ENCODE measurements at places on chromosomes 3 and 15. TPM values are rescaled to one million over a fixed set of nuclear protein-coding genes. Genes with fewer than 3 reads are reported as not detected.

ARHGEF3 gene
- total RNA-seq = 3.0 TPM

CPLX3 gene
- total RNA-seq = not detected

ZNF609 gene
- 11.3 TPM for total RNA-seq

TGM4 gene
- total RNA-seq = not detected

CLEC3B gene
- 45.4 TPM for total RNA-seq

TGM5 gene
- total RNA-seq = not detected

TMEM207 gene
- total RNA-seq = not detected

FES gene
- total RNA-seq = 7.5 TPM

NLGN1 gene
- total RNA-seq = 20.1 TPM

- no peak for DNase-seq
These were observed 56.1 kb downstream of the OSTN start for GRCh38 chr3:191255156-191255555.

DNA sequence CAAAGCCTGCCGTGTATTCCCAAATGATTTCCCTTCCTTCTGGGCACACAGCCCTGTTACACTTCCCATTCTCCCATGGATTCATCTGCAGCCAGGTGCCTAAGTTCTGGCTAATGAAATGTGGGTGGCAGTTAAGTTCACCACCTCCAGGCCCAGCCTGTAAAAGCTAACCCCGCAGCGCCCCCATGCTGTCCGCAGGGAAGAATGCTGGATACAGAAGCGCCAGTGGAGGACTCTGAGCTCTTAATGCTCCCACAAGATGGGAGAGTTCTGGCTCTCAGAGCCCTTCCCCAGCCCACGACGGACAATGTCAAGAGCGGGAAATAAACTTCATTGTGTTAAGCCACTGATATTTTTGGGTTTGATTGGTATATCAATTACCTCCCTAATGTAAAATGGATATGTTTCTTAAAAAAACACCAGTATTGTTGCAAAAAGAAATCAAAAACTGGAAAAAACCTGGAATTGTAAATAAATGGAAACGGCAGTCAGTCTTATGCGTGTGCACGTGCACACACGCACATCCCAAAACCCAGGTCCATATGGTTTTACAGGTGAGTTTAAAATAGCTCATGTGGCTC lies 37.7 kb upstream of the FGD5 start:
- DNase-seq = peak; percentile 71

DNA sequence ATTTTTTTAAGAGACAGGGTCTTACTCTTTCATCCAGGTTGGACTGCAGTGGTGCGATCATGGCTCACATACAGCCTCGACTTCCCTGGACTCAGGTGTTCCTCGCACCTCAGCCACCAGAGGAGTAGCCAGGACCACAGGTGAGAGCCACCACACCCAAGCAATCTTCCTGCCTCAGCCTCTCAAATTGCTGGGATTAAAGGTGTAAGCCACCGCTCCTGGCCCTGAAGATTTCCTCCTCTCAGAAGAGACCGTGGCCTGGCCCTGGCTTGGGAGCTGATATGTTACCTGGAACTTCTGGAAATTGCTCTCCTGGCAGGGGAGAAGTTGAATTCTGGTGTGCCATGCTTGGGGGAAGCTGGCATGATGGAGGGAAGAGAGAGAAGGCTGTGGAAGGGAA lies 36.2 kb downstream of the PPCDC start:
- no peak for DNase-seq

- DNase-seq = no peak
These were observed 15.2 kb downstream of the RFTN1 start for GRCh38 chr3:16498130-16498890.

- peak; percentile 28 for DNase-seq
These were observed 353.0 kb downstream of the MAGI1 start for GRCh38 chr3:65685621-65686235.

DNA sequence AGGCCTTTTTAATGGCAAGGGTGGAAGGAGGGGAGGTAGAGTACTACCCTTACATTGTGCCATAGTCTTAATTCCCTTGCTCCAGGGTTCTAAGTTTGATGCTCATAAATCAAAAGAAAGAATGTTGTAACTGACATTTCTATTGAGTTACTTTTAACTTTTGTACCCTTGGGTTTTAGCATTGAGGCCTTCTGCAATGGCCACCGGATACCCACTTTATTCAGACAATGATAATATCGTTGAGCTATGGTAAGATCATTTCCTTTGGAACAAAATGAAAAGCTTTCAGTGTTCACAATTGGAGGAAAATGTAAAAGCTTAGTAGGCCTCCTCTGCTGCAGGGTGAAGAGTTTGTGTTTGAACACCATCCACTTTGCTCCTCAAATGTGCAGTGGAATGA lies 16.8 kb downstream of the CGNL1 start:
- no peak for DNase-seq

DNA sequence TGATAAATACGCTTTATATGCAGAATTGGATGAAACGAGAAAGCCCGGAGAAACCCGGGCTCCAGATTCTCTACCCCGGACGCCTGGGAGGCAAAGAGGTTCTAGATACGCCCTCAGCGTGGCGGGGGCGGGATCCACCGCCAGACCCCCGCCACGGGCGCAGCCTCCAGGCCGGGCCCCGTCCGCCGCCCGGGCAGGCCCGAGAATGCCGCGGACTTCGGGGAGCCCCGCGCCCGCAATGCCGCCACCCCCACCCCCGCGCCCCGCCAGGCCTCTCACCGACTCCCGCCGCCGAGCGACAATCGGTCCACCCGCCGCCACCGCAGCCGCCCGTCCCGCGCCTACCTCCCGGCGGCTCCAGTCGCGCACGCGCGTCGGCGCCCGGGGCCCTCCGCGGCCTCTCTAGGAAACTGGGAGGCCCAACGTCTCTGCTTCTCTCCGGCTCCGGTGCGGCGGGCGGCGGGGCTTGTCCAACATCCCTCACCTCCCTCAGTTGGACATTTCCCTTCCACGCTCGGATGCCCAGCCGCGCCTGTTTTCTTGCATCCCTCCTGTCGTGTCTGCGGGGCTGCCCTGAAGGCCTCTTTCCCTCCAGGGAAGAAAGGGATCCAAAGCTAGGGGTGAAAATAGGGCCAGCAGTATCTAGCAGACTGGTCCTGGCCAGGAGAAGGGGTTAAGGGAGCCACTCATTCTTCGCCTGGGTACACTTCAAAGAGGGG lies at the start of gene ZNF445:
Gene ZNF445 (minus strand): TSS at position 359 of the 719 bp plus-strand sequence. CDS start 22,121 bp downstream, outside the sequence.
- DNase-seq = peak; percentile 92

DNA sequence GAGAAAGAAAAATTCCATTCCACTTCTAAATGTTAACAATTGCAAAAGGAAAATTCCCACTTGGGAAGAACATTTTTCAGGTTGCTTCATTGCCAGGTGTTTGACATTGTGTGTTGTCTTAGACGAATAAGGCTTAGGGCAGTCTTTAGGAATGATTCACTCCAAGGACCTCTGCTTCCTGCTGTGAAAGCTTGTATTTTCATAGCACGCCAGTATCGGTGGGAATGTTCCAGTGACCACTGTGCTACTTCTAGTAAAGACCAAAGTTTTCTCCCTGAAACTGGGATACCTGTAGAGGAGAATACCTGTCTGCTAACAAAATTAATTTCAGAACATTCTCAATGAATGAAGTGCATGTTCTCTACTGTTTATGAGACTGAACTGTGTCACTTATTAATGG lies 64.1 kb downstream of the CDIN1 start:
- DNase-seq = no peak

- no peak for DNase-seq
These were observed 138.3 kb downstream of the SQOR start for GRCh38 chr15:45773149-45773548.

GRCh38 chr3:170551252-170551651 lies 34.6 kb downstream of the SLC7A14 start:
- DNase-seq = no peak

DNA sequence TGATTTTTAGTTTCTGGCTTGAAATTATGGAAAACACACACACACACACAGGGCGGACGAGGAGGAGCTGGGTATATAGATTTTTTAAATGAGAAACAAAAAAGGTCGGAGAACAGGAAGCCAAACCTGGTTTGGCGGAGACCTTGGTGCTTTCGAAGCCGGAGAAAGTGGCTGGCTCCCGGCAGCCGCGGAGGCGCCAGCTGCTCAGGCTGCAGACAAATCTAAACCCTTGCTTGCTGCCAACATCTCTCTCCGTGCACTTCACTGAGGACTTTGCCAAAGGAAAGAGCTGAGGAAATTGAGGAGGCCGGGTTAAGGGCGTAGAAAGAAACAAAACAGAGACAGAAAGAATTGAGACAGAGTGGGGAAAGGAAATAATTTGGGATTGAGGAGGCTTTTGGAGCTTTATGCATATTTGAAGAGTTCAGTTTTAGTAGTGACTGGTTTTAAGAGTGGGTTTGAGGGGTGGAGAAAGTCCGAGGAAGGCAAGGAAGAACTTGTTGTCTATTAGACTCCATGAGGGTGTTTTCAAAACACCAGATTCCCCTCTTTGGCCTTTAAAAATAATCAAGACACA lies 2.2 kb downstream of the ZIC1 start:
- DNase-seq = peak; percentile 84

- DNase-seq = no peak
These were observed 28.5 kb upstream of the APOD start for GRCh38 chr3:195612075-195612800.

- peak; percentile 50 for DNase-seq
These were observed 68.2 kb downstream of the AAGAB start for GRCh38 chr15:67186226-67186649.

GRCh38 chr15:69593981-69594966 lies 141.7 kb downstream of the RPLP1 start:
- DNase-seq = peak; percentile 49

DNA sequence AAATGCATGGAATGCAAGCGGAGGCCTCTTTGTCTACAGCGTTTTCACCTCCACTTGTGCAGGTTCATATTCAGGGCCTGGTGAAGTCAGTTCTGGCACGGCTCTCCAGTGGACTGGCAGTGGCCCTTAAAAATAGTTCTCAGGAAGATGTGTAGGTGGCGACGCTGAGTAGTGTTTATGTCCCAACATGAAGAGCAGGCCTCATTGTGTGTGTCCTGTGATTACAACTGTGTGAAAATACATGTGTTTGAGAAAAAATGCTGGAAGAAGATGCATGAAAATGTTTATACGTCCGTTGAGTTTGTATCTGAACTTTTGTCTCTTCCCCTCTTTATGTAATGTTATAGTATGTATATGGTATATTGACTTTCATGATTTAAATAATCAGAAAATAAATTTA lies 7.2 kb downstream of the LIPC start:
- peak; percentile 77 for DNase-seq

- no peak for DNase-seq
These were observed 52.6 kb upstream of the CCR2 start for GRCh38 chr3:46301122-46301835.

GRCh38 chr3:55441499-55441898 lies 45.6 kb downstream of the WNT5A start:
- no peak for DNase-seq

- peak; percentile 75 for DNase-seq
These were observed 69.5 kb downstream of the C3orf38 start for GRCh38 chr3:88219138-88219792.

GRCh38 chr3:195856410-195857084 lies 44.8 kb upstream of the MUC4 start:
- no peak for DNase-seq

DNA sequence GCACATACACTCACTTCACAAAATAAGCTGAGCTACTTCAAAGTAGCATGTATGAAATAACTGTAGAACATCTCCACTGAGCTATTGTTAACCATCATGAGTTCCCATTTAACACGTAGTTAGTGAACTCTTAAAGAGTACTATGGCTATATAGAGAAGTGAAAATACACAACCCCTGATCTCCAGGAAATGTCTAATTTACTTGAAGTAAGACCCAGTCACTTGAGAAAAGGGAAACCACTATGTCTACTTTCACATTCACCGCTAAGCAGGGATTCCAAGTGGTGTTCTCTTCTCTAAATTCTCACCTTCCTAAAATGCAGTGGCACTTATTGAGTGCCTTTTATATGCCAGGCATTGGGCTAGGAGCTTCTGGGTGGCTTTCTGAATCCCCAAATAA lies 35.0 kb upstream of the COLQ start:
- no peak for DNase-seq

- DNase-seq = peak; percentile 54
These were observed 67.6 kb downstream of the NOX5 start for GRCh38 chr15:69082021-69082502.

GRCh38 chr3:98574132-98574531 lies 19.3 kb downstream of the CPOX start:
- DNase-seq = no peak

DNA sequence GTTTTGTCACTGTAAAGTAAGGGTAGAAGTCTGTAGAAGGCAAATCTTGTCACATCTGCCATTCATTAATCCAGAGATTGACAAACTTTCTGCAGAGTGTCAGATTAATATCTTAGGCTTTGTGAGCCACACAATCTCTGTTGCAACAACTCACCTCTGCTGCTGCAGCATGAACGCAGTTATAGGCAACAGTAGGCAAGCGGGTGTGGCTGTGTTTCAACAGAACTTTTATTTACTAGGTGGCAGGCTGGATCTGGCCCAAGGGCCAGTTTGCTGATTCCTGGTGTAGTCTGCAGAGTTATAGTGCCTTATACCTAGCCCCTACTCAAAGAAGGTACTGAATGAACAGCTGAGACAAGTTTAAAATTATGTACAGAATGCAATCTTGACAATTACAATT lies 396.7 kb downstream of the FOXP1 start:
- DNase-seq = no peak

- no peak for DNase-seq
These were observed 1.2 kb upstream of the PPP2R3A start for GRCh38 chr3:135964160-135964955.

DNA sequence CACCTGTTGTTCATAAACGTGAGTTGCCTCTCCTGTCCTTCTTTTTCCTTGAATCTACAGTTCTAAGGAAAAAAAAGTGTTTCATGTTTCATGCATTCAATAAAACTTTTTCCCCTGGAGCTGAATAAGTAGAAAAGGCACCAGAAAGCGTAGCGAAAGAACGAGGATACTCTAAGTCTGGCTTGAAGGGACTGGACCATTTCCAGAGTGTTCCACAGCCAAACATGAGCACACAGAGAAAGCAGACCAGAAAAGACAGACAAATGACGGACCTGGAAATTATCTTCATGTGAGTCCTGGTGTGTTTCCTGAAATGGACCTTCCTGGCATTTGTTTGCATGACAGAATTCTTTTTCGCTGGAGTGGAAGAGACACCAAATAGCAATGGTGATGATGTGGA lies 204.7 kb downstream of the SV2B start:
- peak; percentile 2 for DNase-seq

DNA sequence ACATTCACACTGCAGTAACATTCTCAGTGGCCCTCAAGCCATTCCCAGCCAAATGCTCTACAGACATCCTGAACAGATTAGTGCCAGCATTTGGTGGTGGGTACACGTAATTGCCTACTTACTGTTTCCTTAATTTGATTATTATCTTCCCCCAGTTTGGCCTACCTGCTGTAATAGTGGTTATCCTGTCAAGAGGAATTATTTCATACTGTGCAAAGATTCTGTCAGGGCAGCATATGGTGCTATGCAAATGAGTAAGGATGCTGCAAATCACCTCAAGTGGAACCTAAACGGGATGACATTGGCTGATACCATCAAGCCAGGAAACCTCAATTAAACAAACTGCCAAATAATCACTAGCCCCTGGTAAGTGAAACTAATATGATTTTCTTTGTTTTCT lies 88.7 kb downstream of the SEMA6D start:
- no peak for DNase-seq
